ENCODE measurements at places on chromosomes 1 and 21.

GRCh38 chr1:233675893-233676292, 62.0 kb downstream of the KCNK1 start:
- DNase-seq: no peak

GRCh38 chr1:68346188-68346808, 103.5 kb downstream of the RPE65 start:
- DNase-seq: no peak

DNA sequence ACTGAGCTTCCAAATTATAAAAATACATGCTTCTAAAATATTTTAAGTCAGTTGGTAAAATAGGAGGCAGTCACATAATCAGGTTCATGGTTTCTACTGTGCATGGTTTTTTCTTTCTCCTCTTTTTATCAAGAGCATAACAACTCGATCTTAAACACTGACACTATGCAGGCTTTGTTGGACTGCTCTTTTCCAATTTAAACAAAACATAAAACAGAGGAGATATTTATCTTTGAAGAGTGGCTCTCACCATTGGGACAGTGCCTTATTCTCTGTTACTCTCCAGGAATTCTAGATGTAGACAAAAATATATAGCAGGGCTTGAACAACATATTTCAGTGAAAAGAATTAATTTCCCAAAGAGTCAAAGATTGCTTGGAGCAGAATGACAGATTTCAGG, 883.5 kb upstream of the ADGRL2 start:
- no peak for DNase-seq

GRCh38 chr1:30525971-30526651, 197.3 kb downstream of the MATN1 start:
- DNase-seq: no peak

DNA sequence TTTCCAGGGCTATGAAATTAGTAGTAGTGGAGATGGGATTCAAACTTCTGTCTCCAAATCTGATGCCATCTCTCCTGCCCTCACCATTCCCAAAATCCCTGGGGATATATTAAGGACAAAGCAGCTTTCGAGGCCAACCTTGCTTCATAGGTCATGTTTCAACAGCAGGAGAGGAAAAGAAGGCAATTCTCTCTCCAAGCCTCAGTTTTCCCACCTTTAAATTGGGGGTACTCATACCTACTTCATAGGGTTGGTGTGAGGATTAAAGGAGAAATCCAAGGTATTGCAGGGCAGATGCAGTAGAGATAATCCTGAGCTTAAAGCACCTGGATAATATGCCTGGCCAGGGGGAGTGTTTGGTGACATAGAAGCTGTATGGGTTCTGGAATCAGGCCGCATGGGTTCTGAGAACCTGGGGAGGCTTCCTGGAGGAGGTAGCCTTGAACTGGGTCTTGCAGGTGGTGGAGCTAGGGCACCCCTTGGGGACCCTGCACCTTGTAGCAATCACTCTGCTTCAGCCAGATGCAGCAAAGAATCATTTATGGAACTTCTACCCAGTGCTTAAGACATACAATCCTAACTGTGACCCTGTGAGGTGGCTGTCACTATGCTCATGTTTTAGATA, 10.7 kb upstream of the IFFO2 start:
- DNase-seq: no peak

DNA sequence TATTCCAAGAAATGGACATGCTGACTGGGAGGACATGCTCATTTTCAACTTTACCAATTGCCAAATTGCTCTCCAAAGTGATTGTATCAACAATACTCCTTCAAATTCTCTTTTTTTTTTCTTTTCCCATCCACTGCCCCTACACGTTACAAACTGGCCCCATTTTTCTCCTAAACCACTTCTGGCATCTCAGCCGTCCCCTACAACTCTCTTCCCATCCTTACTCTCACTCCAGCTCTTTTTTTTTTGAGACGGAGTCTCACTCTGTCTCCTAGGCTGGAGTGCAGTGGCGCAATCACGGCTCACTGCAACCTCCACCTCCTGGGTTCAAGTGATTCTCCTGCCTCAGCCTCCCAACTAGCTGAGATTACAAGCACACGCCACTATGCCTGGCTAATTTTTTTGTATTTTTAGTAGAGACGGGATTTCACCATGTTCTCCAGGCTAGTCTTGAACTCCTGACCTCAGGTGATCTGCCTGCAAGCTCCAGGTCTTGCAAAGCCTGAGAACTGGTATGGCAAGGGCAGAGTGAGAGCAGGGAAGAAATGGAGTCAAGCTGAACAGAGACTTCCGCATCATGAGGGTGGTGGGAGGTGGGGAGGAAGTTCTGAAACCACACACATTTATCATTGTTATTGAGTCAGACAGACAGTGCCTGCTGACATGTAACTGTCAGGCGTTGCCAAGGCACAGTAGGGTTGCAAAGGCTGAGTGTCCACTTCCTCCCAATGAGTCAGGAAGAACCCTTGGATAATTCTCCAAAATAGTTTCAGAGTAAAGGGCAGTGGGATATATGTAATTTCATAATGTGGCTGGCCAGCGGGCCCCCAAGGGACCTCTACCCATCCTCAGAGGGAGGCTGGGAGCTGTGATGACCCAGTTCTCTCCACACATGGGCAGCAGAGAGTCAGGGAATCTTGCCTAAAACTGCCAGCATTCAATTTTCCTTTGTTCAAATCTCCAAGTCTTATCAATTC, 17.4 kb downstream of the CELA3A start:
- no peak for DNase-seq

DNA sequence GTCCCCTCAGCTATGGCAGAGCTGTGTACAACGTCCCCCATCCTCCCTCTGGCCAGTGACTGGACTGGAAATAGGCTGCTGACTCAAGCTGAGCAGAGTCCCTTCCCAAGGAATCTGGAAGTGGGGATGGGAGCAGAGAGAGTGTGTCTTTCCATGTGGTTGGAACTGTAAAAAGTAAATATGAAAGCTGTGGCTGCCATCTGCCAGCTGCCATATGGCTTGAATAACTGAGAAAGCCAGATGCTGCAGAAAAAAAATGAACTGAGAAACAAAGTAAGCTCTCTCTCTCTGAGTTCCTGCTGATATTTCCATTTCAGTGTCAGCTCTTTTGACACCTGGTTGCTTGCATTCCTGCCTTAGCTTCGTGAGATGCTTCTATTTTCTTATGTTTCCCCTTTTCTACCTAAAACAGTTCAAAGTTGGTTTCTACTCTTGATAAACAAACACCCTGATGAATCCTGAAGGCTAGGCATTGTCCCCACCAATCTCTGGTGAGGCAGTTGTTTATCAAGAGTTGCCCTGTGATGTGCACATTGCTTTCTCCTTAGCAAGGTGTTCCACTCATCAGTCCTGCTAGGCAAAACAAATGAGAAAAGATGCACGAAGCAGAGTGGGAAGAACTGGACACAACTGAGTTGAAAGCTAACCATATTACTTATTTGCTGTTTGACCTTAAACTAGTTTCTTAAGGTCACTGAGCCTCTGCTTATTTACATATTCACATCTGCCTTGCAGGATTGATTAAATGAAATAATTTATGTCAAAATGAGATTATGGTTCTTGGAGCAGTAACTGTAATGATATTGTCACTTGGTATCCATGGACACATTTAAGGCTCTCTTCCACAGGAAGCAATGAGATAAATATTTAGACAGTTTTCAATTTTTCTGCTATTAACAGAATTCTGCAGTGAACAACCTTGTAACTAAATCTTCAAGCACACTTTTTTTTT, 16.6 kb upstream of the DR1 start:
- no peak for DNase-seq

GRCh38 chr1:11334261-11334804, 61.3 kb downstream of the UBIAD1 start:
- no peak for DNase-seq

DNA sequence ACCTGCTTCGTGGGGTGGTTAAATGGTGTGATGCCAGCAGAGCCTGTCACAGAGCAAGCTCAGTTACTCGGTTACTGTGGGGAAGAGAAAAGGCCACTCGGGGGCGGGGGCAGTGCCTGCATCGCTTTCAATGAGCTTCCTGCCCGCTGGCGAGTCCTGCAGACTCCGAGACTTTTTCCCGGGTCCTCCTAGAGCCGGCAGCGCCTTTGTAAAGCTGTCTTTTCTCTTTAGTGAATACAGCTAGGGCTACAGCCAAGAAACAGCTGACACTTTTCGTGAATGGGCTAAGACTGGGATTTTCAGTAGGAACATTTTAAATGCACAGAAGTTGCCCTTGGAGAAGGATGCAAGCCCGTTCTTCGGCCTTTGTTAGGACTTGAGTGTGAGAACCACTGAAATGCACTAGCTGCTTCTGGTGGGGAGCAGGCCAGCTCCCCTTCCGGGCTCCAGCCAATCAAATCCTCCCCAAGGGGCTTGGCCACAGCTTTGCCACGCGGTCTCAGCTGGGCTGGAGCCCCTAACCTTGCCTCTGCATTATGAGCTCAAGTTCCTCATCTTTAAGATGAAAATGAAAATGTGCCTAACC, 23.4 kb upstream of the EFHD2 start:
- no peak for DNase-seq

DNA sequence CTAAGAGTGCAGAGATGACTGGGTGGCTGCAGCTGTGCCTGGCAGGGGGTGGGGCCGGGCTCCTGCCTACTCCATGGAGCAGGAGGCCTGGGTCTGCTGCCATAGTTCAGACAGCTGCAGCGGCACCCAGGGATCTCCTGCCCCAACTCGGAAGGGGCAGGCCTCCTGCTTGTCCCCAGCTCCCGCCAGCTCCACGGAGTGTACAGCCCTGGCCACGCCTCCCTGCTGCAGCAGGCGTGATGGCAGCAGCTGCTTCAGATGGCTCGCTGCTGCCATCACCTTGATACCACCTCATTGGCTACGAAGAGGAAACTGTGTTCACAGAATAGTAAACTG, 35.9 kb downstream of the ACTL8 start:
- no peak for DNase-seq
